NCI-H526 (cell line): ENCODE measurements at places on chromosomes 12 and 14.

DNA sequence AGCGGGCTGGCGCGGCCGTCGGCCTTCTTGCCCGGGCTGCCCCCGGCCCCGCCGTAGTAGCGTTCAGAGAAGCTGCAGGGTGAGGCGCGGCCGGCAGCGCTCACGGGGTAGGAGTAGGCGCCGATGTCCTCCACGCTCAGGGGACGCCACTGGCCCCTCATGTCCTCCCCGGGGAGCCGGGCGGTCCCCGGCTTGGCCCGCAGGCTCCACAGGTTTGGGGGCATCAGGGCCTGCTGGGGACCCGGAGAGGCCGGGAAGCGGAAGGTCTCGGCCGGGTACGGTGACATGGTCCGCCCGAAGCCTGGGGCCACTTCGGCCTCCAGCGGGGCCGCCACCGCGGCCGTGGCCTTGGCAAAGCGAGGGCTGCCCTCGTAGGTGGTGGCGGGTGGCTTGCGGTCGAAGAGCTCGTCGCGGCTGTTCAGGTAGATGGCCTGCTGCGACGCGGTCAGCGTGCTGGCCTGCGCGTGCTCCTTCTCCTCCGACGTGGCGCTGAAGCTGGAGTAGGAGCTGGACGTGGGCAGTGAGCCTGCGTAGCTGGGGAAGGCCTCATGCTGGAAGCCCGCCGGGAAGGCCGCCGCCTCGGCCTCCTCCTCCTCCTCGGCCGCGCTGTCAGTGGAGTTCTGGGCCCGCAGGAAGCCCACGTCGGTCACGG lies 48.7 kb downstream of the BEGAIN start:
- DNase-seq: no peak

DNA sequence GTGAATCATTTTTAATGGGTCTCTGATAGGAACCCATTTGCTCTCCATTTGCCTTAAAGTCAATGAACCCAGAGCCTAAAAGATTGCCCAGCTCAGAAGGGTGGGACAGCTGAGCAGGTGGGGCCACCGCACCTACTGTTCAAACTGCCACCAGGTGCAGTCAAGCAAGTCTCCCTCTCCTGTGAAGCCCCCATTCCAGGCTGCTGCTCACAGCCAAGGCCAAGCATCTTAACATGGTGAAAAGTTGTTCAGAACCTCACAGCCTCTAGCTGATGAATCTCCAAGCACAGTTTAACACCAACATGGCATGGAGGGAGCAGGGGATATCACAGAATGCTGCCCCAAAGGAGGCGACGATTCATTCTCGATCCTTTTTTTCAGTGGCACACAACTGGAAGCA lies 29.5 kb downstream of the ANO2 start:
- no peak for DNase-seq

- no peak for DNase-seq
These were observed 6.5 kb downstream of the AMDHD1 start for GRCh38 chr12:95949477-95950206.

DNA sequence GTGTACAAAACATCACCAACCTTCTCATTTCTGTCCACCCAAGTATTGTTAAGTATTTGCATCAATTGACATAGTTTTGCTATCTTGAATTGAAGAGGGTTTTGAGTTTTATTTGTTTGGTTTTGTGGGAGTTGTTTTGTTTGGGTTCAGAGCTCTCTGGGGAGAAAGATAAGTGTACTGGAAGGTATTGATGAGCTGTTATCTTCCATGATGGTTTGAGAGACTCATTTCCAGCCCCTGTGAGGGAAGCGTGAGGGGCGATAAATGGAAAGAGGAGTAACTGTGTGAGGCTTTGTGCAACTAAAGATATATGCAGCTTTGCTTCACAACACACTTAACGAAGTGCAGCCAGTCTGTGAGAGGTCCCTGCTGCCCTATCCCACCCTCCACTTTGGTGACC lies 15.7 kb upstream of the CIPC start:
- DNase-seq: no peak

DNA sequence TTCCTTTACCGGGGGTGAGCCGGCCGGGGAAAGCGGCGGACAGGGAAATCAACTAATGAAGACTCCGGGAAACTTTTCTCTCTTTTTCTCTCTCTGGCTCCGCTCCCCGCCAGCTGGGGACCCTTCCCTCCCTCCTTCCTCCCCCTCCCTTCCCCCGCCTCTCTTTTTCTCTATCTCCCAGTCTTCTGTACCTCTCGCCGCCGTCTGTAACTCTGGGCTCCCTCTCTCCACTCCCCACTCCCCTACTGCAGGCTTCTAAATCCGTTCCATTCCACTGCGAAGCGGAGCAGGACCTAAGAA lies 6.9 kb upstream of the HOXC11 start:
- DNase-seq: no peak

DNA sequence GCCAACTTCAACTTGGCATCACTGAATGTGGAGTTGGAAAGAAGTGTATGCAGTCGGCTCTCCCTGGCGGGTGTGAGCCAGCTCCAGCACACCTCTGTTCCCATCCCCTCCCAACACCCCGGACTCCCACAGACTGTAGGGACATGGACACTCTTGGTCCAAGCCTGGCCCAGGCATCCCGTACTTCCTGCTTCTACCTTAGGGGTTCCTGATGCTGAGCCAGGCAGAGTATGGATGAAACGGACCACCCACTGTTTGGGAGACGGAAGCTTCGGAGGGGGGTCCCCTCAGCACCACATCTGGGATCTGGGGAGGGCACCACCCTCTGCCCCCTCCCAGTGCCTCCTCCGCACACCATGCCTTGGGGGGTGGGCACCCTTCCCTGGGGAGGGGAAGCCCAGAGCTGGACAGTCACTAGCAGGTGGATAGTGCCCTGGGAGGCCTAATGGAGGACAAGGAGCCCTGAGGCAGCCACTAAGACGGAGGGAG lies 62.0 kb downstream of the LGMN start:
- no peak for DNase-seq

GRCh38 chr14:97013878-97014277 lies 216.7 kb downstream of the VRK1 start:
- DNase-seq: no peak

DNA sequence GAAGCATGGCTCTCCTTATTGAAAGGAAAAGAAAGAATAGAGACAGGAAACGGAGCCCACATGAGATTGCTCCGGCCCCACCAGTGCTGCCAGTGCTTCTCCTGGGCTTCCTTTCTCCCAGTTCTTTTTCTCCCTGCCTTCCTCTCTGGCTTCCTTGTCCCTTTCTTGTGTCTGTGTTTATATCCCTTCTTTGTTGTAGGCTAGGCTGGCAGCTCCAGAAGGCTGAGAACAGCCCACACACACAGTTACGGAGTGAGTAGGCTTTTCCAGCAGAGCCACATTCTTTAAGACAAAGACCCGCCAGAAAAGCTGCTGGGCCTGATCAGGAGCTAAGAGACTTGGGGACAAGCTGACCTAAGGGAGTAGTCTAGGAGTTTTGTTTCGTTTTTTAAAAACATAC lies 13.0 kb downstream of the CIPC start:
- DNase-seq: no peak

DNA sequence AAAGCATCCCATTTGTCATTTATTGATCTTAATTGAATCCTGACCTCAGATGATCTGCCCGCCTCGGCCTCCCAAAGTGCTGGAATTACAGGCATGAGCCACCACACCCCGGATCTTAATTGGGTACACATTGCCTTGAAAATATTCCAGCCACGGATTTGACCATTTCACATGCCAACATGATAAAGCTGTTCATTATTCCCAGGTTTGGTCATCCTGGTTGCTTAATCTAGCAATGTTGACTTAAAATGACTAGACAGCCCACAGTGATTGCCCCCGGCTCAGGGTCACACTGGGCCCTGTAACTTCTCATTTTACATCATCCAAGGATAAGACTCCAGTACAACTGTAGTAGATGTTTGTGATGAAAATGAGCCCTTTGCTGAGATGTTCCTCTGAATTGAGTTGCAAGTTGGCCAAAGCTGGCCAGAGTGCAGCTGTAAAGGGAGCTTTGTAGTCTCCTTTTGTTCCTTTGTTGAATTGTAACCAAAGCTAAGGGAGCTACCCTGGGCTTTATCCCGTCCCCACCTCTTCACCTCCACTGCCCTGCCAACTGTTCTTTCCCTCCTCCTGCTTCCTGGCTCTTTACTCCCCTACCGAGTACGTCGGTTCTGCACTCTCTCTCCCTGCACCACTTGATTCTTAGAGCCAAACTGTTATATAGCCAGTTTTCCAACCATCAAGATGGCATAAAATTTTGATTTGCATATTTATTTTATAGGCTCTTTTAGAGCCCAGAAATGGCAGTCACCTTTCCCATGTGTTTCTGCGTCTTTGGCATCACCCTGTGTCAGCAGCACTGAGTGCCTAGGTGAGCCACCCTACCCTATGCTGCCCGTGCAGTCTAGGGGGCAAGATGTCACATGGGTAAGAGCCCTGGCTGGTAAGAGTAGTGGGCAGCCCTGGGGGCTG lies 141.3 kb upstream of the HIF1A start:
- DNase-seq: peak; percentile 33

- DNase-seq: no peak
These were observed 3.6 kb downstream of the ISCU start for GRCh38 chr12:108565976-108566375.

- DNase-seq: no peak
These were observed 354.1 kb downstream of the DPF3 start for GRCh38 chr14:72539661-72540315.

DNA sequence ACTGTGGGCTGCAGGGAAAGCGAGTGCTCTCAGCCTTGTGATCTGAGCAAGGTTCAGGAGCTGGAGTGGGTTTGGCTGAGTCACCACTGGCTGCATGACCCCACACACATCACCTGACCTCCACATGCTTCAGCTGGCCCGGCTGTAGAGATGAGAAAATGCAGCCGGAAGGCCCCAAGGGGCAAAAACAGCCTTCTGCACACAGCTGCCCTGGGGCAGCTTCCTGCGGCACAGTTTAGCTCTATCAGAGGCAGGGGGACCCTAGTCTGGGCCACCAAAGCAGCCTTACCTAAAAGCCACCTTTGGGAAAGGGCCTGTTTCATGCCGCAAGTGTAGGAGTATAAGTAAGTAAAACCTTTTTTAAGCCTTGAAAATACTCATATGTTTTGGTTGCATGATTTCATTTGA lies 123.3 kb downstream of the SSPN start:
- no peak for DNase-seq

GRCh38 chr12:29869946-29870345 lies 86.2 kb upstream of the TMTC1 start:
- DNase-seq: no peak

DNA sequence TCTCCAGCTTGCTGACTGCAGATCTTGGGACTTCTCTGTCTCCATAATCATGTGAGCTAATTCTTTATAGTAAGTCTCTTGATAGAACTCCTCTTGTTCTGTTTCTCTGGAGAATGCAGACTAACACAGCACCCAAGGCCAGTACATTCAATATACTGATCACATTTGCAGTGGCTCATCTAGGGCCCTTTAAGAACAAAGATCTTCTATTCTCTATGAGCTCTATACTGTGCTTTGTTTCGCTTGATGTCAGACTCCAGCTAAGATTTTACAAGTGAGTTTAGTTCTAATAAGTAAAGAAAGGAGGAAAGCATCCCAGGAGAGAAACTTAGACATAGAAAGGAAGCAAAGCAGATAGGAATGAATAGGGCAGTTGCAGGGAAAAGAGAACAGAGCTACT lies 69.3 kb upstream of the TMPO start:
- no peak for DNase-seq

DNA sequence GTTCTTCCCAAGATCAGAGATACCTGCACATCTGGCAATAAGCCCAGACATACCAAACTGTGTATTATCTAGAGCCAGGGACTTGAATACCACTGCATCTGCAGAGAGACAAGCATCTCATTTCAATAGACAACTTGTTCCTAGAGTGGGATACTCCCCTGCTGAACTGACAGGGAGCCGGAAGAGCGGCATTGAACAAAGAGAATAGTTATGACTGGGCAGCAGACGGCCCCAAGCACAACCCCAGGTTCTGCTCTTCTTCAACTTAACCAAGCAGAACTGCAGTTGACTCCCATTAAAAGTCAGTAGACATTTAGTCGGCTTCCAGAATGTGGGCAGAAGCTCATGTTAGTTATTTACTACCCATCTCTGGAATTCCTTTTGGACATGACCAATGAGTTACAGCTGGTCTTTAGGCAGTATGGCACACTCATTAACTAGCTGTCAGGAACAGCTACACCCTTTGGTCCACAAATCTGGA lies 112.9 kb downstream of the HMGA2 start:
- DNase-seq: peak; percentile 12

DNA sequence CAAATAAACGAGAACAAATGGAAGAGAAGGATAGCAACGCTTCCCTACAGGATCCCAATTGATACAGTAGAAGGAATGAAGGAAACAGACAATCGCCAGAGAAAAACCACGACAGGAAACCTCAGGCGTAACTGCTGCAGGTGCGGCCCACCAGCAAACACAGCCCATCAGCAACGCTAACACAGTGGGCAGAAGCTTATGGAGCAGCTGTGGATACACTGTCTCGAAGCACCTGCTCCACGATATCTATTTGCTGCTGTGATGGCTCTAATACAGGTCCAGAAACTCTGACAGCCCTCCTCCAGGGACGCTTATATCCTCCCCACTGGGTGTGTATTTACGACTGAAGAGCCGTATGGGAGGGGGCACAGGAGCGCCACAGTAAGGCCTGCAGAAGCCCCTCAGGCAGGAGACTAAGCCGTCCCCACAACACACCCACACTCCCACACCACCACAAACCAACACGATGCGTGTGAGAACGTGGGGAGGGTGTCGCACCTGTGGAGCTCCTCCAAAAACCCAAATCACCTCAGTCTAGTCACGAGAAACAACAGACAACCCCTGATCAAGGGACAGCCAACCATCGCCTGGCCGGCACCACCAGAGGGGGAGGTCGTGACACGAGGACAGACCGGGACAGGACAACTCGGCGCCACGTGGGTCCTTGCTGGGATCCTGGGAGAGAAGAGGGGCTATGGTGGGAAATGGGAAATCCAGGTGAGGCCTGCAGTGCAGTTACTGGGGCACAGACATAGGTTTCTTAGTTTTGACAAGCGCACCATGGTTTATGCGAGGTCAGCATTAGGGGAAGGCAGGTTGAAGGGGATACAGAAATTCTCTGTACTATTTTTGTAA lies 24.0 kb downstream of the POLE start:
- DNase-seq: no peak

GRCh38 chr14:105204931-105205672 lies 24.0 kb upstream of the NUDT14 start:
- DNase-seq: no peak

GRCh38 chr12:123264642-123265041 lies 7.0 kb downstream of the CDK2AP1 start:
- no peak for DNase-seq

GRCh38 chr12:70154960-70155589 lies 88.2 kb upstream of the CNOT2 start:
- DNase-seq: no peak

DNA sequence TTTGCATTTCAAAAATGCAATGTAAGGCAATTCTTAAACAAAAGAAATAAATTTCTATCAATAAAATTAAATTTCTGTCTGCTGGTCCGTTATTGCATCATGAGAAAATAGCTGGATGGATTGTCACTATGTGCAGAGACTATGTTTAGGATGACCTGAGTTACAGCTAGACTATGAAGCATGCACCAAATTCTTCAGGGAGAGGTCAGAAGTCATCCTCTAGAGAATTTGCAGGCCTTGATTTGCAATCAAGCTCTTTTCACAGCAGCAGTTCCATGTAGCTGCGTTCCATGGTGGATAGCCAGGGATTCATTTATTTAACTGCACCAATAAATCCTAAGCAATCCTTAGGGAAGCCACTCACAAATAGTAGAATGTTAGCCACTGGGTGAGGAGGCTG lies 253.7 kb downstream of the MSRB3 start:
- no peak for DNase-seq
